ENCODE measurements at places on chromosomes 6 and 20.

GRCh38 chr6:116695401-116695800, 14.4 kb downstream of the KPNA5 start:
- DNase-seq, result no peak

DNA sequence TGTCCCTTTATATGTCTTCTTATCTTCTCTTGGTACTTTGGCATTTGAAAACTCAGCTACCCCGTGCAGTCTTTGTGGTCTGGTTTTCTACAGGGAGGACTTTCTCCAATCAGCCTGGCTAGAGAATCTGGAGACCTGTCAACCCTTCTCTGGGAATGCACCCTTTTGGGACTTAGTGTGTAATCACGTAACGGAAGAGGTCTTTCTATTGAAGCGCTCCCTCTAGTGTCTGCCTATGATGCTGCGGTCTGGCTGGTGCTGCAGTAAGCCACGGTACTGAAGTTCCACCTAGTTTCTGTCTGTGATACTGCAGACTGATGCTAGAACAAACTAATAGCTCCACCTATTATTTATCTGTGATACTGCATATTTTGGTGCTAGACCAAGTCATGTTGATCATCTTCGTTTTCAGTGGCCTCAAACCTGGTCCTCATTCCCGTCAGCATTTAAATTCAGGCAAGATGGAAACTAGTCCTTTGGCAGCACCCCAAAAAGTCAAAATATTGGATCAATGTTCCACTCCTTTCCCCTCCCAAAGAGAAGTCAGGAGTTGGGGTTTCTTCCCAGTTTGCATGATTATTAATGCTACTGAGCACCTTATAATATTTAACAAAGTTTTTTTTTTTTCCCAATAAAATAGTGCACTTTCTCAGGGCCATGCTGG, 12.5 kb upstream of the SIRPB2 start:
- DNase-seq, result peak; percentile 41

DNA sequence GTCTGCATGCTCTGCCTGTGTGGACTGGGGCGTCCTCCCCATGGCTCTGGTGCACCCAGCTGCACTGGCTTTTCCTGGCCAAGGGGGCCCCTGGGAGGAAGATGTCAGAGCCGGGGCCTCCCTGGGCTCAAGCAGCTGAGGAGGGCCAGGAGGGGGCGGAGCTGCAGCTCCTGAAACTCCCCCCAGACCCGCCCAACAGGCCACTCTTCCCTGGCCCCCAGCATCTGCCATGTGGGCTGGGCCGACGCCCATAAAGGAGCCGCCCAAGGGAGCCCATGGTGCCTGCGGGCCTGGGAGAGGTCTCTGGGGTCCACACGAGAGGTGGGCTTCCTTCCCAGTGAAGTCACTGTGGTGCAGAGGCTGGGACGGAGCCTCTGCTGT, 4.0 kb downstream of the RBBP8NL start:
- no peak for DNase-seq

- DNase-seq, result no peak
Measured at GRCh38 chr6:107266563-107266962, 151.2 kb upstream of the BEND3 start.

- DNase-seq, result no peak
Measured at GRCh38 chr6:37667050-37667814, 30.5 kb downstream of the MDGA1 start.

- no peak for DNase-seq
Measured at GRCh38 chr6:170253226-170253909, 37.5 kb downstream of the DLL1 start.

GRCh38 chr20:46987001-46987400, 92.4 kb downstream of the EYA2 start:
- DNase-seq, result no peak

DNA sequence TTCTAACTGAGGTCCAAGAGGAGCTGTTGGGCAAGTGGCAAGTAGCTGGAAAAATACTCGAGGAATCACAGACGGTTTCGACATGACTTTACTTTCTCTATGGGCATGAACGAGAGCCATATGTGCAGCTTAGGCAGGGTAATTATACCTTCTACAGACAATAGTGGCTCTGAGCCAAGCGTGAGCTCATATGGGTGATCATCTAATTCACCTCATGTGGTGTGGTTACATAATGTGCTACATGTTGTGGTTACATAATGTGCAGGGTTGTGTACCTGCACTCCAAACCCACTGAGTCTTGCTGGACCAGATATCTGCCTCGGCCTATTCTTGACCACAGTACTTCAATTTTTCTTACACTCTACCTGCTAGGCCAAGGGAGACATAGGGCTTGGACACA, 771.7 kb upstream of the EYS start:
- DNase-seq, result no peak

DNA sequence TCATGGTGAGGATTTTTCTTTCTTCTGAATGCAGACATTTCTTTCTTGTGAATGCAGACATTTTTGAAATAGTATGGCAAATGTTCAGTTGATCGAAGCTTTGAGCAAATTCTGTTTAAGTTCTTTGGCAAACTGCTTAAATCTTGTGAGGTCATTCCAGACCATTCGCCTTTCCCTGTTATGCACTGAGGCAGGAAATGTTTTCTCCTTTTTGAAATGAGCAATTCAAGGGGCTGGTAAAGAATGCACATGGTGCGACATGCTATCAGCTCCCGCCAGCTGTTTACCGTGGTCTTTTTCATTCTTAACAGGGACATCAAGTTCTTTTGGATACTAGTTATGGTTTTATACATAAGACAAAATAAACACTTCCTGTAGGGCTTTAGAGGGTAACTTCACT, 112.0 kb upstream of the CCN2 start:
- no peak for DNase-seq

DNA sequence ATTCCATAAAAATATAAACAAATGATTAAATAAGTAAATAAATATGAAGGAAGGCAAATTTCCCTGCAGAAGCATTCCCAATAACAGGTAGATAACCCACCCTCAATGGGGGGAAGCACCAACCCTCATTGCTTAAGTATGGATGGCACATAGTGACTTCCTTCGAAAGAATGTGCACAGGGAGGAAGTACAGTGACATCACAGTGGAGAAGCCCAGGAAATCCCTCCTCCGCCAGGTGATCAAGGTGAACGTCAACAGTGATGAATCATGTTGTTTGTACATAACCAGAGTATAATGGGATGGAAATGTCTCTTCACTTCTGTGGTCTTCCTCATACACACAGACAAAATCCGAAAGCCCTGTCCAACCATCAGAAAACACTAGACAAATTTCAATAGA, 267.9 kb downstream of the THBS2 start:
- DNase-seq, result no peak

DNA sequence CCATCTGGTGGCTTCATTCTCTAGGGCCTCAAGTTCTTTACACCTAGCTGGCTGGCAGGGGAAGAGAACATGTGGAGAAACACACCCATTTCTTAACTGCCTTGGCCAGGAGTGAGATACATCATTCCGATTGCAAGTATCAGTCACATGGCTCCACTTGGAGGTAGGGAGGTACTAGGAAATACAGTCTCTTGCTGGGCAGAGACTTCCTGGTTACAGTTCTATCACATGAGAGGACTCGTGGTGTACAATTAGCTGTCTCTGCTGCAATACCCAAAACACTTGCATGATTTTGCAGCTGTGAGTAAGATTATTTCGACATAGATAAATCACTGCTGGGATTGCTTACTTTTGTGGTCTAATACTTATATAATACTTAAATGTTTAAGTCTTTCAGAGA, 51.1 kb downstream of the GTF2H5 start:
- DNase-seq, result no peak

- DNase-seq, result no peak
Measured at GRCh38 chr6:116405138-116405537, 34.4 kb downstream of the DSE start.

GRCh38 chr6:158333094-158333493, 20.8 kb downstream of the TULP4 start:
- no peak for DNase-seq

GRCh38 chr6:43789447-43789846, 19.4 kb downstream of the VEGFA start:
- no peak for DNase-seq

GRCh38 chr6:85252552-85252951, 197.3 kb upstream of the NT5E start:
- no peak for DNase-seq

- DNase-seq, result no peak
Measured at GRCh38 chr20:6075428-6076219, 21.8 kb upstream of the LRRN4 start.
